H54 (cell line): ENCODE measurements at places on chromosomes 7 and 10.

DNA sequence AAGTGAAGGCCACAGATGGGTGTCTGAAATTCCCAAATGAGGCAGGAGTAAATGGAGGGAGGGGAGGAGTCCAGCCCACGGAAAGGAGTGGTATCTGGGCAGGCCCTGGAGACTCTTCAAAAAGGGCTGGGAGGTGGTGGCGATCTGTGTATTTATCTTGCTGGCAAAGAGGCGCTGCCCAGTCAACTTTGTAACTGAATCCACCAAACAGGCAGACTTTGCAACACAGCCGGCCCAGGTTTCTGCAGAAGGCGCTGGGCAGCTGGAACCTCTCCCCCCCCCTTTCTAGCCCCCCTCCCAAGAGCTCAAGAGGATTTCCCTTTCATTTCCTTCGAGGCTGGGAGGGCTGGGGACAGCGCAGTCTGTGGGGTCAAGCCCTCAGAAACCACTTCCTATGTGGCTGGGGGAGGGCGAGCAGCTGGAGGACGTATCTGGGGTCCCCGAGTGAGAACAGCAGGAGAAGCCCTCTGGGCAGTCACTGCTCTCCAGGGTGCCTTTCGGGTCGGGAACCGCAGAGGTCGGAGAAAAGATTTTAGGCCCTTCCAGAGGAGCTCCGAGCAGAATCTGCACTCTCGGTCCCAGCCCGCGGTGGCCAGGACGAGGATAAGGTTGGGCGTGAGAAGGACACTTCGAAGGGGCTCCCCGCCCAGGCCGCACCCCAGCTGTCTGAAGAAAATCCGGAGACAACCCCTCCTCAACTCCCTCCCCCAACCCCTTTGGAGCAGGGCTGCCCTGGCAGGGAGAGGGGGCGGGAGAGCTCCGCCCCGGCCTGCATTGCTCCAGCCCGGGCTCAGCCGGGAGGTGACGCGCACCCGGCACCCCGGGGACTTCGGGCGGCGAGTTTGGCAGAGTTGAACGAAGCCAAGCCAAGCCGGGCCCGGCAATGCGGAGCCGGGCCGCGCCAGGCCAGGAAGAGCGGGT, 965 bp downstream of the ZCCHC24 start:
- peak; percentile 86 for DNase-seq

DNA sequence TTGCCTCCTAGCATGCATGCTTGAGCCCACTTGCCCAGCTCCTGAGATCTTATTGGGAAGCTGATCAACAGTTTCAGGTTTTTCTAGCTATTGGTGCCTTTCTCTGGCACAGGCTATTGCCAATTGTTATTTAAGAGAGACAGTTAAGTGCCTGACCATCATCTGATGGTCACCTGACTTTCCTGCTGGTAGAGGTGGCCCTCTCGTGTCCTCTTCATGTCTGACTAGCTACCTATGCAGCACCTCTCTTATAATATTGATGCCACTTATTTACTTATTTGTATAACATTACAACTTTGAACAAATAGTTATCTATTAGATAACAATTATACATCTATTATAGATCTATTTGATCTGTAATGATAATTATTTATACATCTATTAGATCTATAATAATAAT, 205.9 kb upstream of the SEMA3D start:
- no peak for DNase-seq

- DNase-seq: no peak
These were observed 97.0 kb downstream of the PFKFB3 start for GRCh38 chr10:6299743-6300105.

DNA sequence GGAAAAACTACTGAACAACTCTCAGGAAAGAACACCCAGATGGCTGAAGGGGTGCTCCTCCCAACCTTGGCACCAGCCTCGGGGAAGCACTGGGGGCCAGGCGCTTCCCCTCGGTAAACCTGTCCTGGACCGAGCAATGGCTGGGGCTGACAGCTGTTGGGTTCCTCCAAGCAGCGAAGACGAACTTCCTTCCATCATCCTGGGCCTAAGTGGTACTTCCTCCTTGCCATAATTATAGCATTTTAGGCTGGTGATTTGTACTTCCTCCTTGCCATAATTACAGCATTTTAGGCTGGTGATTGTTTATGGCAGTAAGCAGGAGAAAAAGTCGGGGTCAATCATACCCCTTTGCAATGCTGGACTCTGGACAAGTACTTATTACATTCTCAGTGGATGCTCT, 69.3 kb downstream of the MYOF start:
- no peak for DNase-seq

GRCh38 chr10:123135415-123136141, at the start of gene HMX3:
Gene HMX3 (plus strand): TSS chr10:123135970. CDS start chr10:123136051, 81 bp downstream.
- no peak for DNase-seq

DNA sequence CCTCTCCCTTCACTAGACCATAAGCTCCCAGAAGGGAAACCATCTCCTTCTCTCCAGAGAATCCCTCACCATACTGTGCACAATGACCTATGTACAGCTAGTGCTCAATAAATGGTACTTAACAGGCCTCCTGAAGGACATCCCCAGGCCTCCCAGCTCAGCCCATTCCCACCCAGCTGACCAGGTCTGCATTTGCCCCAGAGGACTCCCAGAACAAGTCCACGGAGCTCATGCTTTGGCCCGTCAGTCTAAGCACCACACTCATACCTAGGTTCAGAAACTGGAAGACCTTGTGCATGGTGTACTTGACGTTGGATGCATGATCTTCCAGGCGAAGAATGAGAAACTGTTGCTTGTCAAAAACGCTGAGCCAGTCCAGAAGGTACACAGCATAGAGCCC, 81.3 kb downstream of the CHST15 start:
- no peak for DNase-seq

GRCh38 chr10:97452352-97452751, 6.4 kb downstream of the ZDHHC16 start:
- no peak for DNase-seq

- DNase-seq: no peak
These were observed 150.4 kb upstream of the NEBL start for GRCh38 chr10:21047511-21047910.

DNA sequence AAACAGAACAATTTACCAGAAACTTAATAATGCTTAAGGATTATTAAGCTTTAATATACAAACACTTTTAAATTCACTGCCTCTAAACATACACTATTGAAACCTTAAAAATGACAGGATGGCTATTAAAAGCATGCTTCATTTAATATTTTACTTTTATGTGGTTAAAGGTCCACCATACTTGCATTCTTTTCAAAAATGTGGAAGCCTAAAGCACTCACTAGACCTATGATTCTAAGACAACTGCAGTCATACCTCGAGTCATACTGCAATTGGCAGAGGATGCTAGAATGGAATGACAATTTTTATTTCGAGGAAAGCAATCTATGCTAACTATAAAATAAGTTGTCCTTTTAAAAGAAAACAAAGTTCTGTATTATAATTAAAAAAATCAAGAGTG, 85.3 kb downstream of the PIP4K2A start:
- DNase-seq: no peak

GRCh38 chr10:129491123-129491734, 24.2 kb downstream of the MGMT start:
- no peak for DNase-seq

- no peak for DNase-seq
These were observed 113.0 kb downstream of the EXOC4 start for GRCh38 chr7:133365917-133366316.

GRCh38 chr10:34719746-34720145, 95.3 kb downstream of the PARD3 start:
- no peak for DNase-seq

- DNase-seq: no peak
These were observed 782.0 kb upstream of the ZWINT start for GRCh38 chr10:57142925-57143576.

DNA sequence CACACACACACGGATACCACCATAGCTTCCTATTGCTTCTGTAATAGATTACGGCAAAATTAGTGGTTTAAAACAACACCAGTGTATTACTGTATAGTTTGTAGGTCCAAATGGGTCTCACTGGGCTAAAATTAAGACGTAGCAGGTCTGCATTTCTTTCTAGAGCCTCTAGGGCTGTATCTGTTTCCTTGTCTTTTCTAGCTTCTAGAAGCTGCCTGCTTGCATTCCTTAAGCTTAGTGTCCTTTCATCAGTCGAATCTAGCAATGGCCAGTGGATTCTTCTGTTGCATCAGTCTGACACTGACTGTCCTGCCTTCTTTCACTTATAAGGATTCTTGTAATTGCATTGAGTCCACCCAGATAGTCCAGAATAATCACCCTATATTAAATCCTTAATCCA, 882.3 kb downstream of the PCDH15 start:
- no peak for DNase-seq

GRCh38 chr7:140738280-140738679, 41.8 kb downstream of the NDUFB2 start:
- no peak for DNase-seq

DNA sequence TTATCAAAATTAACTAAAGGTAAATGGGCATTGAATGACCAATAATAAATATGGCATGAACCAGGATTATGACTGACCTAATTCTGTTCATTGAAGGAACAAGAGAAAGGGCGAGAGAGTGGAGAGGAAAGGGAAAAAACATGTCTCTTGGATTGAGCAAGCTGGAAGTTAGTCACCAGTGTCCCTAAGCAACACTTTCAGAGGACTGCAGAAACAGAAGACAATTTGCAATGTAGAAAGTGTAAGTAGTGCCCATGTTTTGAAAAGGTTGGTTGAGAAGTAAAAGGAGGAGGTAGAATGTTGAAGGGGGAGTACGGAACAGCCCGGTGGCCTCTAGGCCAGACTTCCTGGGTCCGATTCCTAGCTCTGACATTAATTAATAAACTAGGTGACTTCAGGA, 94.6 kb downstream of the FAS start:
- no peak for DNase-seq

GRCh38 chr10:13023754-13024153, 22.2 kb upstream of the CCDC3 start:
- no peak for DNase-seq

DNA sequence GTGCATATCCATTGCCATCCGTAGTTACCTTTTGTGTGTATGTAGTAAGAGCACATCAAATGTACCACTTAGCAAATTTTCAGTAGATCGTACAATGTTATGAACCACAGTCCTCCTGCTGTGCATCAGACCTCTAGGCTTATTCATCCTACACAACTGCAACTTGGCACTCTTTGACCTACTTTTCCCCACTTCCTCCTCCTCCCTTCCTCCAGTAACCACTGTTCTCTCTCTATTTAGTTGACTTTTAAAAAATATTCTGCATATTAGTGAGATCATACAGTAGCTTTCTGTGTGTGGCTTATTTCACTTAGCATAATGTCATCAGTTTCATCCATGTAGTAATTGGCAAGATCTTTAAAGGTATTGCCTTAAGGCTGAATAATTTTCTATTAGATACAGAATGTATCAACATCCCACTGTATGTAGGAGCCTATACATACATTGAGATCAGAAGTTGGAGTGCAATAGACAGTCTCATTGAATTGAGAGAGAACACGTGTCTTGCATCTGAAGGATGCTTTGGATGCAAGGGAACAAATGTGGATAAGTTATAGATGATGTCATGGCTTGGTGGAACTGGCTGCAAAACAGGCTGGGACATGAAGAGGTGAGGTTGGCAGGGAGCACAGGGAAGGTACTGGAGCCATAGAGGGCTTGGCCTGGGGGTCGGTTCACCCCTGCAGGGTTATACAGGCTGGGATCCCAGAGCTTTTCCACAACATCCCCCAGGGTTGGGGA, 83.0 kb upstream of the FAM180A start:
- DNase-seq: no peak

DNA sequence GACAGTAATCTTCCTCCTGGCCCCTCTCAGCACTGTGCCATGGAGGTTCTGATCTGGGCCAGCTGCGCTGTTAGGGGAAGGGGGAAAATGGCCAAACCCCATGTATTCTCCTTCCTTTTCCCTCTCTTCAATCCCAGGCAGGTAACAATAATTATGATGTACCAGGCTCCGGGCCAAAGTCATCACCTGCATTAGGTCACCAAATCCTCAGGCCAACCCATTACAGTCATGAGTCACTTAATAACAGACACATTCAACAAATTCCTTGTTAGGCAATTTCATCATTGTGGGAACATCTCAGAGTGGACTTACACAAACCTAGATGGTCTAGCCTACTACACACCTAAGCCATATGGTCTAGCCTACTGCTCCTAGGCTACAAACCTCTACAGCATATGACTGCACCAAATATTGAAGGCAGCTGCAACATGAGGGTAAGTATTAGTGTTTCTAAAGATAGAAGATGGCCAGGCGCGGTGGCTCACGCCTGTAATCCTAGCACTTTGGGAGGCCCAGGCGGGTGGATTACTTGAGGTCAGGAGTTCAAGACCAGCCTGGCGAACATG, 2.2 kb upstream of the HSPB1 start:
- DNase-seq: no peak

DNA sequence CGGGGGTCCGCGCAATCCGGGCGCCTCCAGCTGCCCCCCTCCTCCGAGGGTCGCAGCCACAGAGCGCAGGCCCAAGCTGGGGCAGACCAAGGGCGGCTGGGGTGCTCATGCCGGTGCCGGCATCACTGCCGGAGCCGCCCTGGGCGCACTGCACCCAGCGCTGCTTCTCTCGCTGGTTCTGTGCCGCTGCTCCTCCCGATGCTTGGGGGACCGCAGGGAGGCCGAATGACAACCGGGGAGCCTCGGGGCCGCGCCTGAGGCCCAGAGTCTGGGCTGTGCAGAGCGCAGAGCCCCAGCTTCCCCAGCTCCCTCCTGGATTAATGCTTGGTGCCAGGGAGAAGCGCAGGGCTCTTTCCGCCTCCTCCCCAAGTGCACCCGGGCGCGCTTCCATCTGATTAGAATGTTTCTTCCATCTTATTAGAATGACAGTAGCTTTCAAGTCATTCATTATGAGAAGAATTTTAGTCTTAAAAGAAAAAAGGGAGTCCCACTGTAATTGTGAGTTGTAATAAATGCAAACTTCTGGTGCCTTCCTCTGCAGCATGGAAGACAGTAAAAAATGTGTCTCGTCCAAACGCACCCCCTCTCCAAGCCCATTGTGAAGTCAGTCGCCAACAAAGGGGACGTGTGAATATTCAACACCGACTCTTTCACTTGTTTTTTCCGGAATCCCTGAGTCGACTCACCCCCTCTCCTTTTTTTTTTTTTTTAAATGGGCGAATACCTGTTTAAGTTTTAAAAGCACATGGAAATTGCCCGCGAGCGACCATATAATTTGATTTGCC, 19.5 kb upstream of the PTF1A start:
- no peak for DNase-seq

DNA sequence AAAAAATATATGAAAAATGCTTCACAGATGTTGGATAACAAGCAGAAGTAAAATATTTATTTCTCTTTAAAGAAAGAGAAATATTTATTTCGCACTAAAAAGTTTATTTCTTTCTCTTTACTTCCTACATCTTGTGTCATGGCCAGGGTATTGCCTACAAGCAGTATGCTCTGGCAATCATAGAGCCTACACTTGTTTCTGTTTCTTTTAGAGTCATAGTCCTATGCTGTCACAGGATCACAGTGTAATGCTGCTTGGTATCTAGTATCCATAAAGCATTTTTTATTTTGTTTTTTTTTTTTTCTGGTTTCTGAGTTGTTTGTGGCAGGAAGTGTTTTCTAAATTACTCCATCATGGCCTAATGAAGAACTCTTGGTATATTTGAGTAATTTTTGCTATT, 116.0 kb downstream of the ATRNL1 start:
- no peak for DNase-seq

GRCh38 chr7:18086165-18087025, 58.7 kb upstream of the PRPS1L1 start:
- peak; percentile 47 for DNase-seq

- DNase-seq: no peak
These were observed 143.3 kb upstream of the GPR26 start for GRCh38 chr10:123522702-123523312.
